ENCODE measurements at places on chromosomes 2 and 18.
A peak's percentile ranks its signal among the peaks of the same experiment; 100 is the strongest.

- DNase-seq: no peak
Observed at GRCh38 chr18:67305466-67305865, 211.1 kb downstream of the DSEL start.

GRCh38 chr2:204282525-204282924, 262.8 kb upstream of the PARD3B start:
- DNase-seq: no peak

GRCh38 chr18:79218605-79219190, 149.5 kb downstream of the ATP9B start:
- DNase-seq: peak; percentile 78

GRCh38 chr2:17620841-17621240, 80.3 kb downstream of the VSNL1 start:
- no peak for DNase-seq

DNA sequence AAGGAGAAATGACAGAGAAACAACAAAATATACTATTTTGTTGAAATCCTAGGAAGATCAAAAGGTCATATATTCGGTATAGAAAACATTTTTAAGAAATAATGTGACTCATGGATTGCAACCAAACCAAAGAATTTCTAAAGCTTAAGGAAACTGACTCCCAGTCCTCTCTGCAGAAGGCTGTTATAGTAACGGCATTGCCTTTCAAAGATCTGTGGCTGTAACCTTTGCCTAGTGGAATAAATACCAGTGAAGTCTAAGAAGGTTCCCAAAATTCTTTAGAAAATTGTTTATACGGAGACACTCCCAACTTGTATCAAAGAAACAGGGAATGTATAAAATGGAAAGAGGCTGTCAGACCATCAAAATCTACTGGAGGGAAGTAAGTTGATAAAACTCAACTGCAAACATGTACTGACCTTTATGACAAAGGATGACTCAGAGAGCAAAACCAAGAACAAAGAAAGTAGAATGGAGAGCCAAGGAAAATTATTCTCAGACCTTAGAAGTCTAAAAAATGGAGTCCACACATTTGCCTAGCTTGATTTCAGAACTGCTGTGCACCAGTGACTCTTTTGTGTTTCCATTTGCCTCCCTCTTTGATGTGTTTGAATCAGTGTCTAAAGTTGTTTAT, 48.6 kb upstream of the FSIP2 start:
- no peak for DNase-seq

DNA sequence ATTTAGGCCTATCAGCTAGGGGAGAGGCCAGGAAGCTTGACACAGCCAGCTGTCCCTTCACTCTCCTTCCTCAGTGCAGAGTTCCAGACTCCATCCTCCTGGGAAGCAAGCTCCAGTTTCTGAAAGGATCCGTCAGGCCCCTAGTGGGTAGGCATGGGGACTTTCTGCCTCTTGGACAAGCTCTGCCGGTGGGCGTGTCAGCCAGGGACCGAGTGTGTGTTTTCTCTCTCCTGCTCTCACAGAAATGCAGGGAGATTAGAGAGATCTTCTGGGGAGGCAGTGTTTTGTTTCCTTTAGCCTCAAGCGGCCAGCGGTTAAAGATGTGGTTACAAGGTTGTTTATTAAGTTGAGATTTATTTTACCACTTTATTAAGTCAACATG, 29.9 kb upstream of the OTOS start:
- no peak for DNase-seq

DNA sequence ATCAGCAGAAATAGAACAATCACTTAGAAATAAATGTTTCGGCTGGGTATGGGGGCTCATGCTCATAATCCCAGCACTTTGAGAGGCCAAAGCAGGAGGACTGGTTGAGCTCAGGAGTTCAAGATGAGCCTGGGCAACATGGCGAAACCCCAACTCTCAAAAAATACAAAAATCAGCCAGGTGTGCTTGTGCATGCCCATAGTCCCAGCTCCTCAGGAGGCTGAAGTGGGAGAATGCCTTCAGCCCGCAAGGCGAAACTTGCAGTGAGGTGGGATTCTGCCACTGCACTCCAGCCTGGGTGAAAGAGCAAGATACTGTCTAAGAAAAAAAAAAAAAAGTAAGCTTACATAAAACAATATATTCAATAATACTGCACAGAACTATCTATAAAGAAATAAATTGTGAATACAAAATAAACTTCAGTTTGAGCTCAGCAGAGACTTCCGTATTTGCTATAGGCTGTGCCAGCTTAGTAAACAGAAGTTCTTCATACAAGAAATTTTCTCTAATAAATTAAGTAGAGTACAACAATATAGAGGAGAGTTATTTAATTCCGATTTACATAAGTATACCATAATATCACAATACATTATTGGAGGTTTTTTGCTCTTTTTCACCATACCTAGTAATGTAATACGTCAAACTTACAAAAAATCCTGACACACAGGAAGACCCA, 43.6 kb downstream of the SRBD1 start:
- DNase-seq: no peak

Data from suppressor macrophage treated with lipopolysaccharide for 1 hour (primary cell).